ENCODE measurements at places on chromosomes 1 and 21.

GRCh38 chr21:16834791-16835190 is 678.1 kb upstream of the CXADR start:
- no peak for DNase-seq

- DNase-seq = no peak
These were observed 1.8 kb downstream of the PLPP3 start for GRCh38 chr1:56577406-56578137.

- no peak for DNase-seq
These were observed 9.5 kb downstream of the ITLN2 start for GRCh38 chr1:160945079-160945478.

GRCh38 chr21:17491716-17492414 is 21.0 kb upstream of the CXADR start:
- DNase-seq = no peak

DNA sequence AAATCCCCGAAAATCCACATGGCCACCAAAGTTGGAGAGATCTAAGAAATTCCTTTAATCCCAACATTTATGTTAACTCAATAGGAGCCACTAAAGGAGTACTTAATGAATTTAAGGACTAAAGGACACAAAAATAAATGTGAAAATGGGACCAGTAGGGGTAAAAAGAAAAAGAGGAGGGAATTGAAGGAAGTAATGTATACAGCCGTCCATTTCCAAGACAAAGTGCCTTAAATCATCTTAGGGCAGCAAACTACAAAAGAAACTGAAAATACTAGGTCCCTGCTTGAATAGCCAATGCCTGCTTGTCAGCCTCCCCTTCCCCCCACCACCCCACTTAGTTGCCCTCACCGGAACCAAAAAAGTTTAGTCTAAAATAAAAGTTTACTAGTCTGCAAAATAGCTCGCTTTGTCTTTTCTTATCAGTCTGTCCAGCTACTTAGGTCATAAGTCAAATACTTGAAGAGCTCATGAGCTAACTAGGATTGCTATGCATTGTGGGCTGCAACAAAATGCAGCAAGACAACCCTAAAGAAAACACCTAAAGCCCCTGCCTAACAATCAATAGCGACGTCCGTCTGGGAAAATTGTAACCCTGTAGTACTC is 66.3 kb upstream of the TLR5 start:
- DNase-seq = no peak

DNA sequence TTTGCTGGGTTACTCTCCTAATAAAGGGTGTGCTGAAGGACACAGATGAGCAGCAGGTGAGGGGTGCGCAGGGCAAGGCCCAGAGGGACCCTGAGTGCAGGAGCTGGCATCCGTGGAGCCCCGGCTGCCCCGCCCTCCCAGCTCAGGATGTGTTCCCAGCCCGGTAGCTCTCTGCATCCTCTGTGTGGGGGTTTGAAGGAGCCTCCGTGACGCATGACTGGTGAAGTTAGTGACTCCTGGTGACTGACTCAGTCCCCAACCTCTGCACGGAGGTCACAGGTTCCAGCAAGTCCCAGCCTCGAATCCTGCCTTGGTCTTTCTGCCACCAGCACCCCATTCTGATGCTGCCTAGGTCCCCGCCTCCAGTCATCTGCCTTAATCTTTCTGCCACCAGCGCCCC is 21.6 kb upstream of the TSPEAR start:
- no peak for DNase-seq

GRCh38 chr21:29017639-29018237 is 1.4 kb downstream of the RWDD2B start:
- DNase-seq = no peak

GRCh38 chr1:41464885-41465284 is 19.6 kb downstream of the EDN2 start:
- DNase-seq = peak; percentile 52

DNA sequence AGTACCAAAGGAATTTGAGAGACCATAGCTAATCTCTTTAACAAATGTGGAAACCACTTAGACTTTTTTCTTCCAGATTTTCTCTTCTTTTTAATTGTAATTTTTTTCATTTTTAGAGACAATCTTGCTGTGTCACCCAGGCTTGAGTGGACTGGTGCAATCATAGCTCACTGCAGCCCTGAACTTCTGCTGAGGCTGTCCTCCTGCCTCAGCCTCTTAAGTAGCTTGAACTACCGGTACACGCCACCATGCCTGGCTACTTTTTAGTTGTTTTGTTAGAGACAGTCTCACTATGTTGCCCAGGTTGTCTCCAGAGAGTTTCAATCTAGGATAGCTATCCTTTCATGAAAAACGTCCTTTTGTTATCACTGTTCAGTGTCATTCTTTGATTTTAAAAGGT is 15.0 kb downstream of the PRRC2C start:
- DNase-seq = no peak

- DNase-seq = no peak
These were observed 115.9 kb downstream of the NTMT2 start for GRCh38 chr1:170261669-170262068.

DNA sequence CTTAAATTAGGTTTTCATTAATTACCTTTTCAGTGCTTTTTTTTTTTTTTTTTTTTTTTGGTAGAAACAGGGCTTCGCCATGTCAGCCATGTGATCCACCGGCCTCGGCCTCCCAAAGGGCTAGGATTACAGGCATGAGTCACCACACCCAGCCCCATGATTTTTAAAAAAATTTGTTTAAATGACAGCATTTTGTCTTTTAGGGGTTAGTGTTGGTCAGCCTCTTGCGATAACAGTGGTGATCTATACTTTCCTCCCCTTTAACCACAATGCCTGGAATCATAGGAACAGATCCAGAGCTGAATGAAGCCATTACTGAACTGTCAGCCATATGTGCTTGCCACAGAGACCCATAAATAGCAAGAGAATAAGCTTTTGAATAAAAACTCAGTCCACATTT is 73.9 kb downstream of the CACHD1 start:
- DNase-seq = no peak

- no peak for DNase-seq
These were observed 36.7 kb upstream of the SH3D21 start for GRCh38 chr1:36269408-36269838.

DNA sequence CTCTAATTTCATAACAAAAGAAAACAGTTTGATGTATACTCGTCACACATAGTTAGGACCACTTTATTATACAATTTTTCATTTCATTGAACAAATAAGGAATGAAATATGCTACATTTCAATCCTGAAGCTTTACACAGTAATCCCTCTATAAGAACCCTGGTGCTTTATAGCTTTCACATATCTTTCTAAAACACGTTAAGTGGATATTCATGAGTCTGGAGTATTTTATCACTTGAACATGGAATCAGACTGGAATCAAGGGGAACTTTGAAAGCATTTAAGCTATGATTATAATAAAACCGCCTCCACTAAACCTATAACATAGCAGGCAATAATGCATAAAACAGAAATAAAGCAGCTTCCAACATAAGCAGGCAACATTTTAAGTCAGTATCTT is 476.6 kb downstream of the COL11A1 start:
- DNase-seq = no peak

GRCh38 chr1:25936947-25937346 is 30.7 kb upstream of the STMN1 start:
- no peak for DNase-seq

DNA sequence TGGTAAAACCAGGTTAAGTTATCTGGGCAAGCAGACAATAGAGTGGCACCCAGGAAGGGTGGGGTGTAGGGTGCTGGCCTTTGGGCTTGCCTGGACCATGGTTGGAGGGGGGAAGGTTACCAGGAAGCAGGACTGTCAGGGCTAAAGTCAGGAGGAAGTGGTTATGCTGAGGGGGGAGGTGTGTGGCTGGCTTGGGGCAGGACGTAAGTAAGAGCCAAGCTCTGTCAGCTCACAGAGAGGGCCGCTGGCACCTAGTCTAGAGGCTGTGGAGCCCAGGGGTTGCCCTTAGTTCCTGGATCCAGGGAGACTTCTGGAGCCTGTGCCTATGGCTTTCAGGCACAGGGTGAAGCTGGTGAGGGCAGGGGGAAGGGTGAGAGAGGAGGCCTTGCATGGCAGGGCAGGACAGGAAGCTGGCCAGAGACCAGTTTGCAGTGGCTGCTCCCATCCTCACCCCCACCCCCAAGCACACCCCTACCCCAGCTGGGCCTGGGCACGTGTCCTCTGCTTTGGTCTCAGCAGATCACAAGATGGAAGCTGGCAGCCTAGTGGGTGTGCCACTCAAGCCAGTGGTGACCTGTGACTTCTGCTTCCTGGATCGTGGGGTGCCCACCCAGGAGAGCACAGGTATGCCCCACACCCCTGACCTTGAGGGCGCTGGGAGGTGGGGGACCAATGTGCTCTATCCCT is 20.5 kb upstream of the SMYD3 start:
- no peak for DNase-seq

- DNase-seq = no peak
These were observed 965.7 kb downstream of the NCAM2 start for GRCh38 chr21:21963911-21964310.

DNA sequence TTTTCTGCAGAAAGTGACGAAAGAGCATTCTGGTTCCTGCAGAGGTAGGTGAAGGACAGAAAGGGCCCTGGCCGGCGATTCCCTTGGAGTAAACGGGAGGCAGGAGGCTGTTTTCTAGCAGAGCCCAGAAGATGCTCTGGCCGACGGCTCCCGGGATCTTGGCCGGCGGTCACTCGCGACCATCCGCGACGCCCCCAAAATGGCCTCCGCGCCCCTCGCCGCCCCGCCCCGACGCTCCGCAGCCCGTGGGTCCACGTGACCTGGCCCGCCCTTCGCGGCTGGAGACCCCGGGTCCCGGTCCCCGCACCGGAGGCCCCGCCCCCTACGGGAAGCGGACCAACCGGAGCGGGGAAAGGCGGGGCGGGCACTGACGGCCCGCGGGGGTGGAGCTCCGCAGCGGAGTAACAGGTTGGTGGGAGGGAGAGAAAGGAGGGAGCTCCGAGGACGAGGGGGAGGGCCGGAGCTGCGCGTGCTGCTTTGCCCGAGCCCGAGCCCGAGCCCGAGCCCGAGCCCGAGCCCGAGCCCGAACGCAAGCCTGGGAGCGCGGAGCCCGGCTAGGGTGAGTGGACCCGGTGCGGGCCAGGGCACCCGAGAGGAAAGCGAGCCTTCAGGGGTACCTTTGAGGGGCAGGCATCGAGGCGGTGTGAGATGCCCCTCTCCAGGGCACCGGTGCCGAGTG is at the start of gene CGN:
TSS of gene CGN (plus strand) at position 431 of the 679 bp plus-strand sequence. CDS start 7,133 bp downstream, outside the sequence.
- DNase-seq = peak; percentile 96

- DNase-seq = no peak
These were observed 65.5 kb downstream of the ACOT7 start for GRCh38 chr1:6328091-6328490.

GRCh38 chr1:174158767-174159251 is 511 bp upstream of the RABGAP1L start:
- DNase-seq = no peak
